ENCODE measurements at places on chromosomes 1 and 21.

DNA sequence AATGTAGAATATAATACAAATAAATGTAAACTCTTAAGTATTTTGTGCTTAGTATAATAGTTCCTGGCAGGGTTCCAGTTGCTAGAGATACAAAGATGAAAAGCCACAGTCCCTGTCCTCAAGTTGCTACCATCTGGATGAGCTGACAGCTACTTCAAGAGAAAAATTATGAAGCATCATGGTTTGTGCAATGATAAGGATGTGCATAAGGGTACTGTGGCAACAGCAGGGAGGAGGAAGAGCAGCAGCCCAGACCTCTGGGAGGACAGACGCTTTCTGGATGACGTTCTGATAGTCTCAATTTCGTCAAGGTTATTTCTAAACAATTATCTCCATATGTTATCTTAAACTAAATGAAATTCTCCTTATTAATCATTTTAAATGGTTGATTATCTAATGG, 198.9 kb downstream of the NTNG1 start:
- DNase-seq: no peak

GRCh38 chr1:219517031-219517430, 95.9 kb downstream of the ZC3H11B start:
- DNase-seq: no peak

- DNase-seq: no peak
These were observed 20.5 kb upstream of the PDC start for GRCh38 chr1:186481303-186481888.

GRCh38 chr1:159204161-159205141, at the start of gene ACKR1:
Gene ACKR1, plus strand, starts transcription at chr1:159204875. Its CDS starts 85 bp downstream, at chr1:159204960.
- DNase-seq: no peak

DNA sequence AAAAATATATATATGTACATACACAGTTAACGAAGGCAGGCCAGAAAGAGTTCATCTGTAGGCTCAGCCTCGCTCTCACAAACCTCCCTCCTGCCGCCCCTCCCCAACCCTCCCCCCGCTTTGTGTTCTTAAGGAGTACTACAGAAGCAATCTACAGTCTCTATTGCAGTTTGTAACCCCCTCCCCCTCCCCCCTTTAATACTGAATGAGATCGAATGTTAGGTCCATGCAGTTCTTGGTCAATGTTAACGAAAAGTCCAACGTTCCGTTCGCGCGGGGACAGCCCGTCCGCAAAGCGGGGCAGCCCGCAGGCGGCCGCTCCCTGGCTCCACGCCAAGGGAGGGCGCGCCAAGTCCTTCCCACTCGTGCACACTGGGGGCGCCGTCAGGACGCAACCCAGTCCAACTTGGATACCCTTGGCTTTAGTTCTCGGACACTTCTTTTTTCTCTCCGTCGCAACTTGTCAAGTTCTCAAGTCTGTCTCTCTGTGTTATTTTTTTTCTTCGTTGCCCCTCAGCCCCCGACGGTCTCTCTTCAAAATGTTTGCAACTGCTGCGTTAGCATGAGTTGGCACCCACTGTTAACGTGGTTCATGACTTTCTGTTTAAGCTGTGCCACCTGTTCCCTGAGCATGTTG, 2.2 kb downstream of the JUN start:
- peak; percentile 49 for DNase-seq

GRCh38 chr1:193457676-193458075, 271.3 kb upstream of the B3GALT2 start:
- DNase-seq: no peak

DNA sequence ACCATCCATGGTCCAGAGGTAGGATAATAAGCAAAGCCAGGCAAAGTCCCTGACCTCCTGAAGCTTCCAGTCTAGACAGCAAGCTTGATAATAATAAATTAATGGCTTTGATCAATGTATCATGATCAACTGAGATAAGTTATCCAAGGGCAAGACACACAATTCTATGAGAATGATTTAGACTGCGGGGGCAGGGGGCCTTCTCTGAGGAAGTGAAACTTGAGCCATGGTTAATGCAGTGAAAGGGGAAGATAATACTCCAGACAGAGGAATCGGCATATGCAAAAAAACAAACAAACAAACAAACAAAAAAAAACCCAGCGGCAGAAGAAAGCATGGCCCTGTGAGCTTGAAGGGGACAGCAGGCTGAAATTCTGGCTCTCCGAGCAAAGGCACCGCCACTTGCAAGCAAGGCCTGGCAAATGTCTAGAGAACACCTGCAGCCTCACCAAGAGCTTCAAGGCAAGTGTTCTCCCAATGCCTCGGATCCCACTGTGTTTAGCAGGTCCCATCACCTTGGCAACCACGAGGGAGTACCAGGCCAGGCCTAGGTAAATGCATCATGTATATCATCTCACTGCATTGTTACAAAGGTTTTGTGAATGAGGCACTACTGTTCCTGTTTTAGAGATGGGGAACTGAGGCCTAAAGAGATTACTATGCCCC, 24.9 kb downstream of the CSMD2 start:
- no peak for DNase-seq

DNA sequence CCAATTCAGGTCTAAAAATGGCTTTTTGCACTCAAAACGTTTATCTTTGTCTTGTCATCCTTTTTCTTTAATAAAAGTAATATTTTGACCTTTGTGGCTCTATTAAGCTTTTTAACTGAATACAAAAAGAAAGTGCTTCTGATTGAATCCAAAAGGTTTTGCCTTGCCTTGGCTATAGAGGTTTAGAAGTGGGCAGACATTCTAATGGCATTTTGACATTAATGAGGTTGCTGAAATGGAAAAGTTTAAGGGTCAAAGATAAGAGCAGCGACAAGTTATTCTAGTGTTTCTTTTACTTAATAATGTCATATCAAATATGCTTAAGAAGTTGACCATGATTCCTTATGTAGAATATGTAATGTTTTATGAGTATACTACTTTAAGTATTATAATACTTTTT, 120.2 kb downstream of the ADGRL2 start:
- DNase-seq: no peak

GRCh38 chr1:156910309-156910782, 10.1 kb upstream of the LRRC71 start:
- DNase-seq: no peak

DNA sequence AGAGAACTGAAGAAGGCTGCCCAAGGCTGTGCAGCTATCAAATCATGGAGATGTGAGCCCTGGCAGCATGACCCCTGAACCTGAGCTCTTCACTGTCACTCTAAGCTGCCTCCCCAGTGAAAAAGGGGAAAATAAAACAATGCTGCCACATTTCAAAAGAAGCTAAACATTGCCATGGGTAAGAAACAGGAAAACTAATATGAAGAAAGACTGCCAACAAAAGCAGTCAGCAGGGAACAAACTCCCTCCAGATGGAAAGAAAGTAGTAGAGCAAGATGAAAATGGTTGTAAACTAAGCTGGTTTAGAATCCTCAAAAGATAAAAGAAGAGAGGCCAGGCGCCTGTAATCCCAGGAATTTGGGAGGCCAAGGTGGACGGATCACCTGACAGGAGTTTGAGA, 36.2 kb upstream of the CSF1 start:
- peak; percentile 28 for DNase-seq

DNA sequence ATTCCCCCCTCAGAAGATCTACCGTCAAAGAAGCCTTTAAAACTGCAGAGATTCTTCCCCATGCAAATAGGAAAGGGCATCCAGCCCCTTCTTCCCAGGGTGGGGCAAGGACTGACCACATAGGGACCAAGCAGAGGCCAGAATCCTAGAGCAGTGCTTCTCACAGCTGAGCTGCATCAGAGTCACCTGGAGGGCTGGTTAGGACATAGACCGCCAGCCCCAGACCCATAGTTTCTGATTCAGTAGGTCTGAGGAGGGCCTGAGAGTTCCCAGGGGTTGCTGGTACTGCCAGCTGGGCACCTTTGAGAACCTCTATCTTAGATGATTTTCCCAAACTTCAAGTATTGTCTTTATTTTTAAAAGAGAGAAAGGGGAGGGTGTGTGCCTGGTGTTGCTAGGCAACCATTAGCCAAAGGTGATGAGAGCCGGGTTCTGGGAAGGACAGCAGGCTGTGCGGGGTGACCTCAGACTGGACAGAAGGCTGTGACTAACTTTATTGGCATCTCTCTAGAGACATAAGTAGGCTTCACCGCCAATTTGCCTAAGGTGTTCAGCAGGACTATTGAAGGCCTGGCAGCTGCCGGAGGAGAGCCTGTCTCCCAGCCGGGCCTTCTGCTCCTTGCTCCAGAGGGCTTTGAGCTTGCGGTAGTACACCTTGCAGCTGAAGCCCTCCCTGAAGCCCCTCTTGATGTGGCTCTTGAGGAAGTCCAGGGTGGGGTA, 3.0 kb downstream of the SPATA46 start:
- DNase-seq: peak; percentile 87

DNA sequence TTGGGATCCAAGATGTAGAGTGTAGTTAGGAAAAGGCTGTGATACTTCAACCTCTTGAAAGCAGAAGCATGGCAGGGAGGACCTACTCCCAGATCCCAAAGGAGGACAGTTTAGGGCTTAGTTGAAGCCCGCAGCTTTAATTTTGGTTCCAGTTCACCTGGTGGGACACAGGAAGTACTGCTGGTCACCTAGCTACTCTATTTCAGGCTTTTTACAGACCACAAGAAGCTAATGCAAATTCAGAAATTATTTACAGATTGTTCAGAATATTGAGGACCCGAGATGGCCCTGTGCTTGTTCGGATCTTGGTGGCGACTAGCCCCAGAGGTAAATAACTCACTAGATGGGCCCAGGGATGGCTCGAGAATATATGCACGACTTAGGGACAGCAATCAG, 6.4 kb upstream of the SMCP start:
- no peak for DNase-seq

- no peak for DNase-seq
These were observed 41.3 kb upstream of the CR2 start for GRCh38 chr1:207412845-207413244.

GRCh38 chr1:34378968-34379856, 202.5 kb downstream of the C1orf94 start:
- no peak for DNase-seq

DNA sequence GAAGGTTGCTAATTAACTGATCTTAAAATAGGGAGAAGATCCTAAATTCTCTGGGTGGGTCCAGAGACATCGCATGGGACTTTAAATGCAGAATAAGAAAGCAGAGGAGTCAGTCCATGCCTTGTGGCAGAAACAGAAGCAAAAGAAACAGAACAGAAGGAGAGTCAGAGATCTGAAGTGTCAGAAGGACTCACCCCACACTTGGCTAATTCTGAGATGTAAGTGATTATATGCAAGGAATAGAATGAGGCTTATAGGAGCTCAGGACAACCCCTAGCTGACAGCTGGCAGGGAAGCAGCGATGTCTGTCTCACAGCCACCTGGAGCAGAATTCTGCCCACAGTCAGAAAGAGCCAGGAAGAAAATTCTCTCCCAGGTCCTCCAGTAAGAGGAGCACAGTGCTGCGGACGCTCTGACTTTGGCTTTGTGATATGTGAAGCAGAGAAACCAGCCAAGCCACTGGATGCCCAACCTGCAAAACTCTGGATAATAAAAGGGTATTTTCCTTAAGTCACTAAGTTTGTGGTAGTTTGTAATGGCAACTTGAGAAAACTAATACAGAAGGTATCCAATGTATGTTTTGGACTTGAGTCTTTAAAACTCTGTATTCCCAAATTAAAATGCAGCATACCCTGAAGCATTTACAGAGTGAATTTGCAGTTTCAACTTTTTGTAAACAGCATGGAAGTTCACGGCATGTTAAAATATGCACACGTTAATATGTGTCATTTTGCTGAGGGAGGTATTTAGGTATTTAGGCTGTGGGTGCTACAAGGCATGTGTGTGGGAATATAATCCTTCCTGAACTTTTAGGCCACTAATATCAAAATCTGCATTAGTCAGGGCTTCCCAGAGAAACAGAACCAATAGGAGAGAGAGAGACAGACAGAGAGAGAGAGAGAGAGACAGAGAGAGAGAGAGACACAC, 388.5 kb downstream of the PCP4 start:
- no peak for DNase-seq

- DNase-seq: peak; percentile 59
These were observed 289.8 kb downstream of the NTNG1 start for GRCh38 chr1:107430540-107431228.

- DNase-seq: no peak
These were observed 397.9 kb downstream of the HHAT start for GRCh38 chr1:210726621-210727020.

GRCh38 chr1:165815725-165816124, 11.7 kb upstream of the UCK2 start:
- DNase-seq: peak; percentile 41

DNA sequence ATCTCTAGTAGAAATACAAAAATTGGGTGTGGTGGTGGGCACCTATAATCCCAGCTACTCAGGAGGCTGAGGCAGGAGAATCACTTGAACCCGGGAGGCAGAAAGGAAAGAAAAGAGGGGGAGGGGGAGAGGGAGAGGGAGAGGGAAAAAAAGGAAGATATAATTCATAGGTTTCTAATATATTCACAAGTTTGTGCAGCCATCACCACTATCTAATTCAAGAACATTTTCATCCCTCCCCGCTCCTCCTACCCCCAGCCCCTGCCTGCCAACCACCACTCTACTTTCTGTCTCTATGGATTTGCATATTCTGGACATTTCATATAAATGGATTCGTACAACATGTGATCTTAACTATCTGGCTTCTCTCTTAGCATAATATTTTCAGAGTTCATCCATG, 133.1 kb upstream of the KIAA1614 start:
- no peak for DNase-seq

DNA sequence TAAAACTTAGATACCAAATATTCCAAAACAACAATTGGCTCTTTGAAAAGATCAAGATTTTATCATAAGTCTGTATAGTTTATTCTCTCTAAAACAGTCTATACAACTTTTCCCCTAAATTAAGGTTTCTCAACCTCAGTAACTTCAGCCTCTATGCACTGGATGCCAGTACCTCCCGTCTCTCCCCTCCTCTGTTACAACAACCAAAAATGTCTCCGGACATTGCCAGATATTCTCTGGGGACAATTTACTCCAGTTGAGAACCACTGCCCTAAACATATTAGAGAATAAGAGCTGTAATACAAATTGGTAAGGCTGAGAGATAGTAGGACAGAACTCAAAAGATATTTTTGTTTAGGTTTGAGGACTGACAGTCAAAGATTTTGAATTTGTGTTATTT, 71.6 kb downstream of the TMEM200B start:
- no peak for DNase-seq

GRCh38 chr1:99315305-99315704, 51.0 kb downstream of the PLPPR4 start:
- no peak for DNase-seq

- DNase-seq: no peak
These were observed 23.9 kb upstream of the RXRG start for GRCh38 chr1:165468726-165469249.

DNA sequence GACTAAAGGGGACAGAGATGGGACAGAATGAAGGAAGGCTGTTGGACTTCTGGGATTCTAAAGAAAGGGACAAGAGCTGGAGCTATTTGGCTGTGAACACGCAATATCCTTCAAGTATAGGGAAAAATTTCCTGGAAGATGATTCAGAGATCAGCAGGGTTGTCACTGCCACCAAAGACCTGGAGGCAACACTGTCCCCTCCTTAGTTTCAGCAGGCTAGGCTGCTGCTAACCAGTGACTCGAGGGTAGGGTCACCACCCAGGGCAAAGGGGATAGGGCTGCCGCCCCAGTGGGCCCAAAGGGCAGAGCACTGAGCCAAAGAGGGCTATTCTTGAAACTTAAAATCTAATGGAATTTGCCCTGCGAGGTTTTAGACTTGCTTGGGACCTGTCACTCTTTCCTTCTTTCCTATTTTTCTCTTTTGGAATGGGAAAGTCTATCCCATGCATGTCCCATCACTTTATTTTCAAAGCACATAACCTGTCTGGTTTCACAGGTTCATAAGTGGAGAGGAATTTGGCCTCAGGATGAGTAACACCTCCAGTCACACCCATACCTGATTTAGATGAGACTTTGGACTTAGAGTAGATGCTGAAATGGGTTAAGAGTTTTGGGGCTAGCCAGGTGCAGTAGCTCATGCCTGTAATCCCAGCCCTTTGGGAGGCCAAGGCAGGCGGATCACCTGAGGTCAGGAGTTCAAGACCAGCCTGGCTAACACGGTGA, 11.9 kb downstream of the IFNLR1 start:
- peak; percentile 43 for DNase-seq

Data from PC-9 (cell line).